ENCODE measurements at places on chromosomes 4 and X.

GRCh38 chr4:53714236-53715140, 123.2 kb upstream of the LNX1 start:
- DNase-seq, result no peak

GRCh38 chr4:143230683-143231082, 46.0 kb downstream of the USP38 start:
- no peak for DNase-seq

DNA sequence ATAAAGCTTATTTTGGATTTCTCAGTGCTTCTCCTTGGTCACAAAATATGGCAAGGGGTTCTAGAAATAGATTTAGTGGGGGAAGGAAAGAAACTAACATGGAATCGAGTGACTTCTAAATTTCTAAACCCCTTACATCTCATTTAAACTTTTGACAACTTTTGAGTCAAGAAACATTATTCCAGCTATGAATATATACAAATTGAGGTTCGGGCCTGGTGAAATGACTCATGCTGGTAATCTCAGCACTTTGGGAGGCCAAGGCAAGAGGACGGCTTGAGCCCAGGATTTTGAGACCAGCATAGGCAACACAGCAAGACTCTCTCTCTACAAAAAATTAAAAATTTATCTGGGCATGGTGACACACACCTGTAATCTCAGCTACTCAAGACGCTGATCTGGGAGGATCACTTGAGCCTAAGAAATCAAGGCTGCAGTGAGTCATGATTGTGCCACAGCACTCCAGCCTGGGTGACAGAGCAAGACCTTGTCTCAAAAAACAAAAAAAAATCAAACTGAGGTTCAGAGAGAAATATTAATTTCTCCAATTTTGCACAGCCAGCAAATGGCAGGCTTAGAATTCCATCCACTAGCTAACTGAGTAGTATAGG, 99.8 kb downstream of the ANXA3 start:
- no peak for DNase-seq

DNA sequence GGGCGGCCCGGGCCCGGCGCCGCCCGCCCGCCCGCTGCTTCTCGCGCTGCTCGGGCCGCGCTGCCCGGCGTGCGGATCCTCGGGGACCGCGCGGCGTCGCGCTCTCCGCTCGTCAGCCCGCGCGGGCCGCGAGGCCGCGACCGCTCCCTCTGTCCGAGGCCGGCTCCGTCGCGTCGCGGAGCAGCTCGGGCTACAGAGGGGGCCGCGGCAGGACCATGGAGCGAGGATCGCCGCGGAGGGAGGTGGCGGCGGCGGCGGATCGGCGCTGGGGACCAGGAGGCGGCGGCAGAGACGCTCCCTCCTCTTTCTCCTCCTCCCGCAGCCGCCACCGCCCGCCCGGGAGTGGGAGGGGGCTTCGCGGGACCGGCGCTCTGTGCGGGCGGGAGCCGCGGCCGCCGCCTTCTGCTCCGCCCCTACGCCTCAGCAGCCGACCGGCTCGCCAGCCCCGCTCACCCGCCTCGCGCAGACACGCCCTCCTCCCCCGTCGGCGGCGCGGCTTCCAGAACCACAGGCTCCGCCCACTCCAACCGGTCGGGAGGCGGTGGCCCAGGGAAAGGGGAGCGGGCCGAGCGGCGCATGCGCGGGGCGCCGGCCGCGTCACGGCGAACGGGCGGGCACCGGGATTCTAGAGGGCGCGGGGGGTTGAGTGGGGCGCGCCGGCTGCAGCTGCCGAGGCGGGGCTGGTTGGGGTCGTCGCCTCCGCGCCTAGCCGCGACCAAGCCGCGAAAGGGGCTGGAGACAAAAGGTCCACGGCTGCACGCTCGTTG, at the start of gene CASK:
CASK (minus strand) TSS at position 344 of the 767 bp plus-strand sequence. CDS start 566 bp downstream, outside the sequence.
- DNase-seq, result peak; percentile 80

- no peak for DNase-seq
Observed at GRCh38 chr4:151811403-151811802, 50.6 kb upstream of the GATB start.

DNA sequence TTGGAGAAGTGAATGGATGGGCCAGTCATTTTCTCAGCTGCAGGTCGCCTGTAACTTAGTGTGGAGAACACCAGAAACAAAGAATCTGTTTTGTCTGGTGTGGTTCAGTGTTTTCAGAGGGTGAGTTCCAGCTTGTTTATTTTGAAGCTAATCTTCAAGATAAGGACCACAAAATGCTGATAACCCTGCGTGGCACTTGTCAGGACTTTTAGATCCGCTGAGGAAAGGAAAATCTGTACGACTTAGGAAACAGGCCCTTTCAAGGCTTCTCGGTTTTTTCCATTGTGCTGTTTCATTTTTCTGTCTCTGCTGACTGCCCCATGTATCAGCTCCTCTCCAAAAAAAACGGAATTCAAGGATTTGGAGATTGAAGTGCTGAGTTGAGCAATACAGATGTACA, 8.7 kb upstream of the ANAPC4 start:
- DNase-seq, result no peak

DNA sequence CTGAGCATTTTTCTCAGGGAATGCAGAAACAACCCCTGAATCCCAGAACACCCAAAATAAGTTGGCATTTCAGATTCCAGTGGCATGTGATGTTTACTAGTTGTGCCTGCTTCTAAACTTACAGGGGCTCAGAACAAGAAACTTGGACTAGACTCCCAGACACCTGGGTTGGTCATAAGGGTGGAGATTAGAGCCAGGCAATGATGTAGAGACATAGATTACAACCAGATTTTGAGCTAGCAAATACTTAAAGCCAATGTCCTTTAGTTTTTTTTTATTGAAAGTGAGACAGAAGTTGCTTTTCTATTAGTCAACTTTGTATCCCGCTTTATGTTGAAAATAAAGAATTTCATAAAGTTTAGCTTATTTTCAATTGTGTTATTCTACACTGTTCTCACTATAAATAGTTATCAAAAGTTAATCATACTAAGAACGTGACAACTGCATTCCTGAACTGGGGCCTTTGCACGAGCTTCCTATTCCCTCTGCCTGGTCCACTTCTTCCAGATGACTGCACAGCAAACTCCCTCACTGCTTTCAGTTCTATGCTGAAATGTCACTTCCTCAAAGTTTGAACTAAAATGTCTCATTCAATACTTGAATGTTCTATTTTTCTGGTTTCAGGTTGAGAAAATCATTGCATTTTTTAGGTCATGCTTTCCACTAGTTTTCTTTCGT, 224.7 kb upstream of the PPP1R2C start:
- DNase-seq, result no peak

GRCh38 chrX:71859637-71860036, 51.0 kb upstream of the NHSL2 start:
- no peak for DNase-seq

DNA sequence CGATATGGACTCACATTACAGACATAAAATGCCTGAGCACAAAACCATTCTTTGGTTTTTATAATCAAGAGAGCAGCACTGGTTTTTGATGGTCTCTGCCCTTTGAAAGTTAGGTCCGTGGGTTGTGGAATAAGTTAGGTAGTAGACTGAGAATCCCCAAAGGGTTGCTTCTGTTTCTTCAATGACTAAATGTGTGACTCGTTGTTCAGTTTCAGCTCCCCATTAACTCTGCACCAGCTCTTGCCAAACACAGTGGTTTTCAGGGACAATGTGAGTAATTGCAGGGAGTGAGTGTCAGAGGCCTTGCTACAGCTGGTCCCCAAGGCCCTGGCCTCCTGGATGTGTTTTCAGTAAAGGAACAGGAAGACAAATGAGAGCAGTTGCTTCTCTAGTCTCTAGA, 24.8 kb downstream of the SMIM20 start:
- DNase-seq, result no peak

- DNase-seq, result no peak
Observed at GRCh38 chrX:30577362-30577991, at the start of gene TASL. Gene TASL, minus strand, starts transcription at chrX:30577766. Its CDS starts 17,411 bp downstream, at chrX:30560355.

DNA sequence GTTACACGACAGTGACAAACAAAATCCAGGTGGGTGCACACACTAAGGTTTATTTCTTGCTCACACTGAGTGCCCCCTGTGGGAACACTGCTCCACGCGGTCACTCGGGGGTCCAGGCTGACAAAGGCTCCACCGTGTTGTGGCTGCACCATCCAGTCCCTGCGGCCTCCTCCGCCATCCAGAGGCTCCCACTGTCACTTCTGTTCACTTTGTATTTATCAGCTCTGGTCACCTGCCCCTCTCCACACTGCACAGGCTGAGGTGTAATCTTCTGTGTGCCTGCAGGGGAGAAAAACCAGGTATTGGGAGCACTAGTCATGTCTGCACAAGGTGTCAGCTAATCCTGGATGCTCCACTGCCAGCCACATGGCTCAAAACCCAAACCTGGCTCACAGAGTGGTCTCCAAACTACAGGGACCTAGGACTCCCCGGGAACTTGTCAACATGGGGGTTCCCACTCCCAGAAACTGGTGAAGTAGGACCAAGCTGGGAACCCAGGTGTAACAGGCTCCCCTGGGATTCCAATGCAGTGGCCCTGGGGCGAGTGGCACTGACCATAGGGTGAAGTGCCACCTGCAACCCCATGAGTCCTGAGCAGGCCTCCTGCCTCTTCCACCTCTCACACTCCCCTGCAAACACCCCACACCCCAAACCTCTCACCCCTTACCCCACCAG, 25.5 kb downstream of the HMX1 start:
- no peak for DNase-seq

GRCh38 chr4:10281996-10282395, 165.4 kb upstream of the WDR1 start:
- DNase-seq, result no peak

GRCh38 chr4:138802499-138802898, 213.1 kb upstream of the NOCT start:
- DNase-seq, result no peak

GRCh38 chr4:137090951-137091350, 441.3 kb downstream of the PCDH18 start:
- no peak for DNase-seq

- DNase-seq, result no peak
Observed at GRCh38 chrX:79147477-79147876, 3.0 kb downstream of the GPR174 start.

- DNase-seq, result no peak
Observed at GRCh38 chrX:35166023-35166422, 223.4 kb downstream of the FAM47B start.

- DNase-seq, result no peak
Observed at GRCh38 chr4:140556372-140557085, 12.2 kb downstream of the UCP1 start.

DNA sequence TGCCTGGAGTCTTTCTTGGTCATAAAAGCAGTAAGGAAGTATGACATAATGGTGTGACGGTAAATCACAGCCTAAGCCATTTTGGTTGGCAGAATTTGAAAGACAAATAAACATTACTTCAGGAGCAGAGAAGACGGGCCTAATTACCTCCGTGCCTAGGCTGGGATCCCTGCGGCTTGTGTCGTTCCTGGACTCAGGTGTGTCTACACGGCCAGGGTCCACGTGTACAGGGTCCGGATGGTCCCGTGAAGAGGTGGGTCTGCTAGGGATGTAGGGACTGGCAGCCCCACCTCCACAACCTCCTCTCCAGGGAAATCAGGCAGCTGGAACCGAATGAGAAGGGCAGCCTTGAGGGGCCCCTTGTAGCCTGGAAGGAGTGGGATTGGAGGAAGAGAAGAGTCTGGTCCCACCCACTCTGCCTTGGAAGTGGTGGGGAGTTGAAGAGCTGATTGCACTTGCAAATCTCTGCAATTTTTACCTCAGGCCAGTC, 55.4 kb upstream of the PLAC1 start:
- no peak for DNase-seq

DNA sequence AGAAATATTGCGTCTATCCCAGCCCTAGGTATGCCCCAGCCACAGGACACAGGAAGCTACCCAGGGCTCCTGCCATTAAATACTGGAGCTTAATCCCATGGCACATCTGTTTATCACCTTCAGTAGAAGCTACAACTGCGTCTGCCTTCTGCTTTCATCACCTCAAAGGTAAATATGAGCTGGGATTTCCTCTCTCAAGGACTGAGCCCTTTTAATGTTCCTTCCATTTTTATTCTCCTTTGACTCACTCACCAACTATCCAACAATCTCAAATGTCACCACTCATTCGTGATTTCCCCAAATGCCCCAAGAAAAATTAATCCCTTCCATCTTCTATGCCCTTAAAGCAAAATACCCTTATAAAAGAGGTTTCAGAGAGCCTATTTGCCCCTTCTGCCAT, 1.8 kb upstream of the MID1 start:
- no peak for DNase-seq

- DNase-seq, result peak; percentile 21
Observed at GRCh38 chr4:48315728-48316630, 25.4 kb upstream of the SLAIN2 start.

GRCh38 chr4:76562836-76563453, 127.9 kb downstream of the SHROOM3 start:
- DNase-seq, result no peak

GRCh38 chrX:28498658-28499057, 88.6 kb upstream of the IL1RAPL1 start:
- no peak for DNase-seq

GRCh38 chr4:54719378-54719777, 61.6 kb downstream of the KIT start:
- no peak for DNase-seq

DNA sequence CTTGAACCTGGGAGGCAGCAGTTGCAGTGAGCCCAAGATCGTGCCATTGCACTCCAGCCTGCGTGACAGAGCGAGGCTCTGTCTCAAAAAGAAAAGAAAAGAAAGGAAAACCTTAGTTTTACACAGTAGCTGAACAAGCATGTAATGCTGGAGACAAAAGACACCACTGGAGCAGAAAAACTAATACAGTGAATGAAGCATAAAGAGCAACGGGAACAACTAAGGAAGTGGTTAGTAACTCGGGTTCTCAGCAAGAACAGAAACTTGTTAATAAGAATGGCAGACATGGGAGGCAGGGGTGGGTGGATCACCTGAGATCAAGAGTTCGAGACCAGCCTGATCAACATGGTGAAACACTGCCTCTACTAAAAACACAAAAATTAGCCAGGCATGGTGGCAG, 263.7 kb downstream of the FSTL5 start:
- DNase-seq, result no peak

- no peak for DNase-seq
Observed at GRCh38 chr4:173009129-173009823, 159.3 kb upstream of the GALNT7 start.

GRCh38 chr4:132108784-132109183, 1040.3 kb upstream of the PCDH10 start:
- DNase-seq, result no peak

GRCh38 chrX:100494646-100495370, 84.7 kb upstream of the PCDH19 start:
- DNase-seq, result no peak

GRCh38 chrX:56782352-56782751, 53.3 kb downstream of the NBDY start:
- DNase-seq, result no peak

DNA sequence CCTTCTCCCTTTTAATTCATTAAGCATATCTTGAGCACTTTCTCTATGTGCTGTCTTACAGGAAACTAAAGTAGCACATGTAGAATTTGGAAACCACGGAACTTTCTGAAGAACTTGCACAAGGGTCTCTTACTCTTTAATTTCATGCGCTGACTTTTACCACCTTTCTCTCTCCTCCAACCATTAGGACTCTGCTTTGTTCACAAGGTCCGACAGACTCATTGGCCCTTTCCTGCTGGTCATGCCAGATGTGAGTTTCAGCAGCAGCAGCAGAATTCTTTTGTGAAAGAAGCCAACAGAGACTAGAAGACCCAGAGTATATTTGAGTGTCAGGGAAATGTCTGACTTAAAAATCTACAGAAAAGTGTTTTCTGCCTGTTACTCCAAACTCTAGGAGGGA, 207.1 kb downstream of the GUCY2F start:
- no peak for DNase-seq
